Sciatic nerve (tissue), 2 donors: ENCODE measurements at places on chromosomes 12 and 14. TPM values are rescaled to one million over a fixed set of nuclear protein-coding genes. Genes with fewer than 3 reads are reported as not detected.

The CEBPE gene
- 0.31 TPM for total RNA-seq

The GNB3 gene
- 7.1 TPM for total RNA-seq

The KCNJ8 gene
- total RNA-seq = 10.8 TPM

DNA sequence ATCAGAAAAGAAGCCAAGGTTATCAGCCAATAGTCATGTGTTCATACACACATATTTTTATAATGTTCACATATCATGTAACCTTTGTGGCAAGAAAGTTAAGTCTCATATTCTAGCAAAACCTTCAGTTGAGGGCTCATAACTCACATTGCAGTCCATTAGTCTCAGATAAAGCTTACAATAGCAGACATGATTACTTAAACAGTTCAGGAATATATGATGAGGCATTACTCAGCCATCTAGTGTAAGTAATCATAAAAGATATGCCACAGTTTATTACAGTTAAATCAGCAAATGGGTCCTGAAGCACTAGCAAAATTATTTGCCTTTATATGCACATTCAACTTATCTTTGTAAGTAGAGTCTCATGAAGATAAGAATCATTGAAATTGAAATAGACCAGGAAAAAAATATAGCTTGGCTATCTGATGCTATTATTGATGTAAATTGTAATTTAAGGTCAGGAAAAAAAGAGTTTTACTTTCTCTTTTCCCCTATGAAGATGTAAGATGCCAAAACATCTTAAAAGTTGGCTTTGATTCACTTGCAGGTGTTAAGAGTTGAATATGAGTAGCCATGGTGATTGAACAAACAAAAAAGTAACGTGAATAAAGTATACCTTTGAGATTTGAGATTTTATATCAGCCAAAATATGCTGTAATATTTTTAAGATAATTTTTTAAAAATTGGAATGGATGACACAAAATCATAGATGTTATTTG is 537.0 kb downstream of the SLC6A15 start:
- DNase-seq = no peak

DNA sequence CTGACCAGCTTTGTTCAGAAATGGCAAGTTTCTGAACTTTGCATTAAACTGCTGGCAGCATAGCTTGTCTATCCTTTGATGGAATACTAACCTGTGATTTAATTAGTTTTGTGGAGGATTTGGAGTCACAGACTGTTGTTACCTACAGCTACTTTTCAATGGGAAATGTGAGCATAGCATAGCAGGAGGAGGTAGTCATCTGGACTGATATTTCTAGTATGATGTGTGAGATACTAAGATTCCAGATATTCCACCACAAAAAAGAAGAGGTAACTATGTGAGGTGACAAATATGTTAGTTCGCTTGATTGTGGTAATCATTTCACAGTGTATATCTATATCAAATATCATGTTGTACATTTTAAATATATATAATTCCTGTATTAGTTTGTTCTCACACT is 833.0 kb downstream of the SLC6A15 start:
- no peak for DNase-seq

The SIX1 gene
- total RNA-seq = 5.2 TPM

DNA sequence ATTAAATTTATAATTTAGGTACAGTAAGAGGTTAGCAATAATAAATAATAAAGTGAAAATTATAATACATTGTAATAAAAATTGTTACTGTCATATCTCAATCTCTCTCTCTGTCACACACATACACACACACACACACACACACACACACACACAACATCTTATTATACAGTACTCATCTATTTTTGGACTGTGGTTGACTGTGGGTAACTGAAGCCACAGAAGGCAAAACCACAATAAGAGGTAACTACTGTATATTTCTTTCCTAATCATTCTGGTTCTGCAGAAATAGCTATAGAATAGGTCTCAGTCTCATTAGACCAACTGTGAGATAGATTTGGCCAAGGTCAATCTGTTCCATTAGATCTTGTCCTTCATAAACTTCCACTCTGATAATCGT is 33.1 kb upstream of the PTPRO start:
- no peak for DNase-seq

The HCAR2 gene
- 2.6 TPM for total RNA-seq

DNA sequence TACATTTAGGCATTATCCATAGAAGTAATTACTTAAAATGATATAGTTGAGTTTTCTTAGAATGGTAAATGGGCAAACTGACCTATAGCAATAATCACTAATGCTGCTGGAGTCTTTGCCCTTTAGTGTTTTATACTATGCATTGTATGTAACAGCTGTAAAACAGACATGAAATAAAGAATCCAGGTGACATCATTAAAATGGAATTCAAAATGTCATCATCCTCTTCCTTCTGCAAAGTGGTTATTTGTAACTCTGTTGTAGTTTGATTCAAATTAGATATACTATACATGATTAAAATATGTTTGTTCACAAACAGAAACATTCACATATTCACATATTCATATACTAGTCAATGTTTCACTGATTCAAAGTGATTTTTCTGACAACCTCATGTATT is 598.8 kb downstream of the SLC16A7 start:
- no peak for DNase-seq

DNA sequence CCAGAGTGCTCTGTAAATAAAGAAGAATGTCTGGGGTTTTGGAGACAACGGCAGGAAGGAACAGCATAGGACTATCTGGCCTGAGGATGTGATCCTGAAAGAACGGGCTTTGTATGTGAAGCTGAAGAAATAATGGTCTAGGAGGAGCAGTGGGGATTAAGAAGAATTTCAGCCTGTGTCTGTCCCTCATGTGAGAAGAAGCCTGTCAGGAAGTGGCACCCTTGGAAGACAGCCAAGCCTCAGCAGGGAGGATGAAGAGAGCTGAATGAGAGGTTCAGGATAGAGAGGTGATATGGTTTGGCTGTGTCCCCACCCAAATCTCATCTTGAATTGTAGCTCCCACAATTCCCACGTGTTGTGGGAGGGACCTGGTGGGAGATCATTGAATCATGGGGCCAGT is 56.9 kb upstream of the TCL1A start:
- no peak for DNase-seq

DNA sequence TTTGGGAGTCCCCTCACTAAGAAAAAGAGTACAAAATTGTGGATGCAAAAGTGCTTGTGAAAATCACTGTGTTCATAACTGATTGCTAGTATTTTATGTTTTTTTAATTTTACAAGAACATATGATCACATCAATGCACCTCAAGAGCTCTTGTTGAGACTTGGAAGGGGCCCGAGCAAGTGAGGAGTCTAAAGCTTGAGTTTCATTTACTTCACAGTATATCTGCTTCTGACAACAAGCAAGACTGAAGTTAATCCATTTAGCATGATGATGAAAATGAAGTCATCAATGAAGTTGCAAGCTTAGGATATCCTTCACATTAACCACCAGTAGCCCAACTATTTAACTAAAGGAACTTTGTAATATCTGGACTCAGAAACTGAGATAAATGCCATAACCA is 182.5 kb upstream of the DIO2 start:
- DNase-seq = no peak

The PTPN6 gene
- 35.0 TPM for total RNA-seq

The PTPRO gene
- total RNA-seq = 3.7 TPM
